Posterior vena cava (tissue), 2 donors: ENCODE measurements at places on chromosomes 5 and 9. TPM values are rescaled to one million over a fixed set of nuclear protein-coding genes. Genes with fewer than 3 reads are reported as not detected.

DNA sequence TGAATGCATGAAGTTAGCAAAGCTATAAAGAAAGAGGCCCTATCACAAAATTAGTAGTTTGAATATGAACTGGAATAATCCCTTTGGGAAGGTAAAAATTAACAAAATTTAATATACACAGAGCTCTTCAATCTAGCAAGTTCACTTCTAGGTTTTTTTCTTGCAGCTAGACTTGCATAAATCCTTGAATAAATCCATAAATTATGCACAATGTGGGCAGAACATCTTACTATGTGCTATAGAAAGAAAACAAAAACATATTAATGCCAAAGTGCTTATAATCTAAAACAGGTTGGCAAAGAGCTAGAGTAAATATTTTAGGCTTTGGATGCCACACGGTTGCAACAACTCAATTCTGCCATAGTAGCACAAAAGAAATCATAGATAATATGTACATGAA, 138.5 kb upstream of the FREM1 start:
- no peak for DNase-seq

- DNase-seq, result no peak
Measured at GRCh38 chr5:134459010-134459403, 47.3 kb upstream of the CDKN2AIPNL start.

- DNase-seq, result no peak
Measured at GRCh38 chr5:42628821-42629220, 127.8 kb upstream of the CCDC152 start.

- DNase-seq, result no peak
Measured at GRCh38 chr9:136543280-136543679, 2.6 kb downstream of the NOTCH1 start.

- DNase-seq, result no peak
Measured at GRCh38 chr5:82599030-82599429, 320.9 kb upstream of the RPS23 start.

ITGA2 gene
- total RNA-seq, result 7.5 TPM

CYLC2 gene
- not detected for total RNA-seq

C1QTNF3 gene
- 31.3 TPM for total RNA-seq
